ENCODE measurements at places on chromosomes 7 and 10.

- DNase-seq, result no peak
These were observed 28.3 kb upstream of the CREB5 start for GRCh38 chr7:28383975-28384374.

DNA sequence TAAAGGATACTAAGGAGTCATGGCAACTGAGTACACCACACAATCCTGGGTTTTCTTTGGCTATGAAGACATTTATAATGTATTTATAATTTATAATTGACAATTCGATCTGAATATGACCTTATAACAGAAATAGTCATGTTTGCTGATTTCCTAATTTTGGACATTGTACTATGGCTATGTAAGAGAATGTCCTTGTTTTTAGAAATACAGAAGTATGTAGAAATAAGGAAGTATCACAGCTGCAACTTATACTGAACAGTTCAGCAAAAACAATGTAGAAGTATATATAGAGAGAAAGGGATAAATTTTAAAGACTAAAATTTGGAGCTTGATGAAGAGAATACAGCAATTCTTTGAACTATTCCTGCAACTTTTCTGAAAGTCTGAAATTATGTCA lies 32.6 kb downstream of the PRLHR start:
- no peak for DNase-seq

DNA sequence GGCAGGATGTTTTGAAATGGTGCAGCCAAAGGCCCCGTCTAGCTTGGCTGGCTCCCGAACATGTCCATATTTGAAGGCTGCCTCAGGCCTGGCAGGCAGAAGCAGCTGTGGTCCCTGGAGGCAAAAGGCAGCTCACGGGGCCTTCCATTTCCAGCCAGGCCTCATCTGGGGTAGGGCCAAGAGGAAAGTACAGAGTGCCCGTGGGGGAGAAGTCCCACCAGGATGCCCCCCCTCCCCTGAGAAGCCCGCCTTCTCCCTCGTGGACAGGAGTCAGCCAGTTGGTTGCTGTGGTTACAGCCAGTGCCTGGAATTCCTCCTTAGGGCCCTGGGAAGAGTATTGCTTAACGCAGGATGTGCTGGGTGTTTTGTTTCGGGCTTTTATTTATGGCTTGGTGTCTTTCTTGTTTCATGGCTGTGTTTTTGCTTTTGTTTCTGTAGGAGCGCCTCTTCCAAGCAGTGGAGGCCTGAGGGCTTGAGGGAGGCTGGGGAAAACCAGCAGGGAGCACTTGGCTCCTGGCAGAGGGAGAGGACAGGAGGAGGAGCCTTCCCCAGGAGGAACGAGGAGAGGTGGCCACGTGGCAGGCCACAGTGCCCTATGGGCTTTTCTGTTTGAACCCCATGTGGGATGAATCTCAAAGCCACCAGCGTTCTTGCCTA lies 45.4 kb downstream of the CHST3 start:
- no peak for DNase-seq

GRCh38 chr10:131166486-131166885 lies 145.0 kb downstream of the TCERG1L start:
- DNase-seq, result no peak

GRCh38 chr10:116836902-116837523 lies 12.3 kb upstream of the ENO4 start:
- peak; percentile 48 for DNase-seq

GRCh38 chr7:148783801-148784527 lies 85.3 kb downstream of the CUL1 start:
- no peak for DNase-seq

GRCh38 chr7:55554038-55554437 lies 18.3 kb downstream of the VOPP1 start:
- DNase-seq, result no peak

DNA sequence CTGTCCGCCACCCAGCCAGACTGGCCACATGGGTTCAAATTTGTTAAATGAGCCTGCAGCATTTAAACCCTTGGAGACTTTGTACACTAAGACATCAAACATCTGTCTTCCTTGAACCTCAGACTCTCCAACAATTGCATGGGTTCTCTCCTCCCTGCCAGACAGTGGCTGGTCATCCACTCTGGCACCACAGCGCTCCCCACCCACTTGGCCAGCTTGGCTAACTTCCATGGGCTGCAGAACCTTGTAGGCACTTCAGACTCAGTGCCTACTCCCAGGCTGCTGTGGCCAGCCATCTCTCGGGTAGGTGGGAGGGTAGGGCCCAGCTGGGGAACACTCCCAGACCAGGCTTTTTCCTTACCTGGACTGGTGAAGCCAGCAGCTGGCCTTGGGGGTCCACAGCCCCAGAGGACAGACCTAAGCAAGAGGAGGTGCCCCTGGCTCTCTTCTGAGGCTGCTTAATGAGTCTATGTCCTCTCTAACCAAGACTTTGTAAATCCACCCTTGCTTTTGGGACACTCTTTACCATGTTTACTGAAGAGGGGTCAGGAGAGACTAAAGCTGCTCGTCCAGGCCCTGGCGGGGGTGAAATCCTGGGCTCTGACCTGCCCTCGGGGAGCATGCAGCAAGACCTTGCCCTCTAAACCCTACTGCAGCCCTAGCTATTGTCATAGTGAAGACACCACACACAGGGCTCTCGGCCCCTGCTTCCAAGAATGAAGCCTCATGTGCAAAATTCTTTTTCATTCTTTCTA lies 82.7 kb downstream of the ARHGAP22 start:
- DNase-seq, result no peak

- no peak for DNase-seq
These were observed 123.0 kb upstream of the CTBP2 start for GRCh38 chr10:125283191-125283835.

DNA sequence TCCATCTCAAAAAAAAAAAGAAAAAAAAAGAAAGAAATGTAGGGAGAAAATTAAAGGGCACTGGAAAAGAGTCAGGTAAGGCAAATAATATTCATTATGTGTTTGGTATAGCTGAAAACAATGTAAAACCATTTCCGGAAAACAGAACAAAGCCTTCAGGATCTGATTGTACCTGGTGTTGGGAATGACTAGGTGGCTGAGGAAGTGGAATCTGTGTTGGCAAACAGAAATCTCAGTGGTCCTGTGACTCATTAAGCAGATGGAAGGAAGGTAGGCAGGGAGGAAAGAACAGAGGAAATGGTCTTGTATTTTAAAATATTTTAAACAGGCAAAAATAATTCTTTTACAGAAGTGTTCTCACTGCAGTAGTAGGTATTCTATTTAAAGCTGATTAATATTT lies 55.7 kb upstream of the GATA3 start:
- no peak for DNase-seq

DNA sequence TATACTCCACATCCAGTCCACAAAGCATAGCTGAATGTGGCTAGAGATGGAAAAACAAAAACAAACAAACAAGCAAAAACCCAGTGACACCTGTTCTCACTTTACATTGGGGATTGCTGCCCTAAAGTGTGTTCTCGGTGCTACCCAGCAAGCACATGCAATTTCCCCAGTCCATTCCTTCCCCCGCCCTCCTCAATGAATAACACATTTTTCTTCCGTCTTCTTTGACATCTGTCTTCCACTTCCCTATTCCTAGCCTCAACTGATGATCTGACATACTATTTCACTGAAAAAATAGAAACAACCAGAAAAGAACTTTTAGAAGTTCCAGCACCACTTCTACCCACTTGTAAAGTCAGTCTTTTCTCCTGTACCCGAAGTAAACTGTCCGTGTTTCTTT lies 147.1 kb downstream of the MALRD1 start:
- no peak for DNase-seq

DNA sequence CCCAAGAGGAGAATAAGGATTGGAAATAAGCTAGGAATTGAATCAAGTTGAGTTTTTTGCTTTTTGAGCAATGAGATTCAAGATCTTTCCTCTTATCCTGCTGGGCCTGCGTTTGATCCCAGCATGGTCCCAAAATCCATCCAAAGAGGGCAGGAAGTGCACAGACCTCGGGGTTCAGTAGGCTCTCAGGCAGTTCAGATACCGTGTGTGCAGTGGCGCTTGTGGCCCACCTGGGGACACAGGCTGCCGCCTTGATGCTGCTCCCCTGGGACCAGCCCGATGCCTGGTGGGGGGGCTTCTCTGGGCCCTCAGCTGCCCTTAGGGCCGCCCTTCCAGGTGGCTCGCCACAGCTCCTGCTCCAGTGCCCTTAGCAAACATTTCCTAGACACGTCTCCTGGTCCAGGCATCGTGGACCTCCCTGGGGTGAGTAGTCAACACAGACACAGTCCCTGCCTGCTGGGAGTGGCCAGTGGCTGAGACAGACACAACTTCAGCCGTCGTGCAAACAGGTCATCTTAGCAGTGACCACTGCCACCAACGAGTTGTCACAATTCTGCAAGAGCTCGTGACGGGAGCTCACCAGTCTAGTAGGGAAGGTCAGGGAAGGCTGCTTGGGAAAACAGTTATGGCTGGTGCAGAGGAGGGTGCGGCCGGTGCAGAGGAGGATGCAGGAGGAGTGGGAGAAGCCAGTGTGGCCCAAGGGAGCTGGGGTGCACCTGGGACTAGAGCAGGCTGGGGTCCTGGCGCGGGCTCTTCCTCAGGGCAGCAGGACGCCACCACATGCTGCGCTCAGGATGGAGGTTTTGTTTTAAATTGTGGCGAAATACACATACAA lies 21.7 kb upstream of the JAKMIP3 start:
- DNase-seq, result no peak

DNA sequence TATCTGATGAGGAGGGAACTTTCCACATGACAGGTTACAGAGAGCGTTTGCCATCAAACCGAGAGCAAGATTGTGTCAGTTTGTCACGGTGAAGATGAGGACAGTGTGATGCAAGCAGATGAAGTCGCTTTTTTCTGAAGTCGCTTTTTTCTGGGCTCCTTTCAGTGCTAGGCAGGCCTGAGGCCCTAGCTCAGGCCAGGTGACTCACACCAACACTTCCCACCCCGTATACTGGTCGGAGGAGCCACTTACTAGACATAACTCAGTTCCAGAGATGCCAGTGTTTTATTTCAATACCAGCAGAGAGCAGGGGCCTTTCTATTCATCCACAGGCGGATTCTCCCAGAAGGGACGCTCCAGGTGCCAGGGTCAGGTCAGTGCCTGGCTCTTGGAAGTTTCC lies 58.9 kb downstream of the SFMBT2 start:
- DNase-seq, result no peak

DNA sequence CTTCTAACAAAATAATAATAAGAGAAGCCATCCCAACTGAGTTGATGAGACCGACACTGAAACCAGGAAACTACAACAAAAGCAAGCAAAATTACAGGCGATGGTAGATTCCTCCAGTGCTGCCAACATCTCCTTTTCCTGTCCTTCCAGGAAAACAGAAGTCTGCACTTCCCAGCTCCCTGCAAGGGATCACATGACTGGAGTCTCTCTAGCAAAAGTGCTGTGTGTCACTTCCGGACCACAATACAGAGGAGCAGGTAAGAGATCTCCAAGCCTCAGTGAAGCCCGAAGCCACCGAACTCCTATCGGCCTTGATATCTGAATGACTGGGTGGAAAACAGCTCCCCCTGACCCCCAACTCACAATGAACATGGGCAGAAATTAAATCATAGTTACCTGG lies 63.2 kb downstream of the SMURF1 start:
- no peak for DNase-seq

DNA sequence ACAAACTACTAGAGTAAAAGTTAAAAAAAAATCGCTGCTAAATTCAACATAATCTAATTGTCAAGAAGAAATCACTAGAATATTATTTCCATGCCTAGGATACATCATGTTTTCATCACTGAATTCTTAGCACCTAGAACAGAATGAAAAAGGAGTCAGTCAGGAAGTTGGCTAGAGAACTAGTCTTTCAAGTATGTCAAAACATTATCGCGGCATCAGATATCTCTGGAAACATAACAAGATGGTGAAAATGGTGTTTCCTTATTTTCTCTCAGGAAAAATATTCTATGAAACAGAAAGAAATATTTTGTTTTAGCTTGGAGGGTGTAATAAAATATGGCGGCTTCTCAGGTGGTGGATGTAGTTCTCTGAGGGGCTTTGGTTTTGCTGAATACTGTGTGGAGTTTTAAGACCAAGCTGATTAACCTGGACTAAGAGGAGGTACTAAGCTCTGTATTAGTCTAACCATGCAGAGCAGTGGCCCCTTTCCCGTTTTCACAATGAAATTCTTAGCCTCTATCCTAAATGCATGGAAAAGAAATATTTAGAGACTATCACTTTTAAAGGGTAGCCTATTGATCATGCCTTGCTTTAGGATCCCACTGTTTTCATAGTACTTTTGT lies 205.6 kb downstream of the MDFIC start:
- DNase-seq, result no peak

DNA sequence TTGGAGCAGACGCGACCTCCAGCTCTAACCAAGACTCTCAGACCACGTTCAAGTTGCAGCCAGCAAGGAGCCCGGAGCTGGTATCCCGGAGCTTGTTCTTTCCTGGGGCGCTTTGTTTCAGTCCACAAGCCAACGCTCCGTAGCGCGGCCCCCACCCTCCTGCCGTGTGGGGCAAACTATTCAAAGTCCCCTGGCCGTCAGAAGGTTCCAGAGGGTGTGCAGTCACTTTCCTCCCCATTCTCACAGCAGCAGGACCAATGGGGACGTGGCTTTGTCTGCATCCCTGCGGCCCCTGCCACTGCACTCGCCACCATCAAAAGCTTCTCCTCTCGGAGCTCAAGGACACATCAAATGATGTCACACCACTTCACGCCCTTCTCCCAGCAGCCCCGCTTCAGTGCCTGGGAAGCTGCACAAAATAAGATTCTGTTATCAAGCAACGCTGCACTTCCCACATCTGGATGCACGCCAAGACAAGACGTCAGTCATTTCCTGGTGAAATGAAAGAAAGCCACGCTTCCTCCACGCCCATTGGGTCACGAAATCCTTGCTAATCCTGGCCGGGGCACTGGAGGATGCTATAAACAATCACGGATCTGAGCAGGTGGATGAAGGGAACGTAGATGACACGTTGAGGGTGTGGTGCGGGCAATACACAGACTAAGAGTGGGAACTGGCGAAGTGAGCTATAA lies 348.2 kb downstream of the PTPRN2 start:
- DNase-seq, result no peak

DNA sequence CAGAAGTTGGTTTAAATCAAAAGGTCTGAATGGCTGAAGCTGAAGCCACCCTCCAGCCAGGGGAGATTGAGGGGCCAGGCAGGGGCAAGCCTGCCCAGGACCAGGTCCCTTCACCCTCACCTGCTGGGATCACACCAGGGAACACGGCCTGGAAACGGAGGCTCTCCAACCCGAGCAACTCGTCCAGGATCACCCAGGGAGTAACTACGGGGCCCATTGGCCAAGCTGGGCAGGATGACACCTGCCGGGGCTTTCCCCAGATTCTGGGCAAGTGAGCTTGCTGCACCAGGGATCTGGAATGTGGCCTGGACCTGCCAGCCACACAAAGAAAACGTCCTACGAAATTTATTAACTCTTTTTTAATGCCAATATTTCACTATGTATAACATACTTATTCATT lies 30.4 kb upstream of the PPP2R2D start:
- no peak for DNase-seq

DNA sequence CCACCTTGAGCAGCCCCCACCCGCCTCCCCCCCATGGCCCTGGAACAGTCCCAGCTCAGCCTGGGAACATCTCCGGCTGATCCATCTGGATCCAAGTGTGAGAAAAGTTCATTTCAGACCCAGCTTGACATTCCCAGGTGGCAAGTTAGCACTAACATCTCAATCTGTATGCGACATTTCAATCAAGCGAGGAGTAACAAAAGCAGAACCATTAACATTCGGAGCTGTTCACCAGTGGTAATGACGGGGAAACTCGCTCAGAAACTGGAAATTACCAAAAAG lies 65.4 kb downstream of the PAX2 start:
- DNase-seq, result no peak

- no peak for DNase-seq
These were observed 80.6 kb upstream of the C1QL3 start for GRCh38 chr10:16602104-16602775.
